ENCODE measurements at places on chromosomes 6 and 20.

GRCh38 chr6:81752921-81753710 lies 635 bp upstream of the TENT5A start:
- DNase-seq, result peak; percentile 96

DNA sequence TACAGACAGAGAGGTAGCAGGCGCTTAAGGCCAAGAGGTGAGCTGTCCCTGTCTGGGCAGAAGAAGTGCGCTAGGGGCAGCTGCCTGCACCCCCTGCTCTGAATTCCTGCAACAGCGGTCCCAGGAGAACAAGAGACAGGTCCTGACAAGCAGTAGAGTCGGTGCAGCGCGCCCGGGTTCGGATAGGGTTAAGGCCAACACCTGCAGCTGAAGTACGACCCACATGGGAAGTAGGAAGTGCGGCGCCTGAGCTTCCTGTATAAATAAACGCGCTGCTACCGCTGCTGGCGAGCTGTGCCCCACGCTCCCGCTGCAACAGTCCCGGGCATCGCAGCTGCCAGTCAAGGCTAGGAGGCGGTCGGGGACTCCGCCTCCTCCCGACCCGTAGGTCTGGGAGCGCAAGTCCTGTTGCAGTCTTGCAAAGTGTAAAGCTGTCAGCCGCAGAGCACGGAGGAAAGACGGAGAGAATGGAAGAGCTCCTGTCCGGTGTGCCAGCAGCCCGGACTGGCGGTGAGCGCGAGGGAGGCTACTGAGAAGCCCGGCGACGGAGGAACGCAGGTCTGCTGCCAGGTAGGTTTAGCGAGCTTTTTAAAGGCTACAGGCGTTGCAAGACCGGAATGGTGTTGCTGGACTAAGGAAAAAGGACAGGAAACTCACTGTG lies at the start of gene RNF144B:
RNF144B (plus strand) TSS at position 290 of the 661 bp plus-strand sequence. CDS start 12,185 bp downstream, outside the sequence.
- peak; percentile 72 for DNase-seq

GRCh38 chr20:23366384-23366783 lies 4.4 kb downstream of the GZF1 start:
- DNase-seq, result no peak

- DNase-seq, result no peak
These were observed 9.0 kb upstream of the HDAC2 start for GRCh38 chr6:113979937-113980336.

DNA sequence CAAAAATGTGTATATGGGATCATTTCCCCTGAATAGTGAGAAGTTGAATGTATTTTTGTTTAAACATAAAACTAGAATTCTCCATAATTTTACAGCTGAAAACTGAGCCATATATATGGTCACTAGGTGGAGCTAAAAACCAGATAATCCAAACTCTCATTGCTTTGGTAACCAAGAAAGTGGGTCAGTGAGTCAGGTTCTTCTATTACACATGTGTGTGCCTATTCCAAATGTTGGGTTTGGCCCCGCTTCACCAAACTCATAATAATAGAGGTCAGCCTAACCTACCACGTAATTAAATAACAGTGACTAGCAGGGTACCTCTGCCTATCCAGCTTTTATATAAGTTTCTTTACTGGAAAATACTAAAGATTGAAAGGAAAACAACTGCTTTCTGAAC lies 19.3 kb upstream of the RNGTT start:
- peak; percentile 76 for DNase-seq

DNA sequence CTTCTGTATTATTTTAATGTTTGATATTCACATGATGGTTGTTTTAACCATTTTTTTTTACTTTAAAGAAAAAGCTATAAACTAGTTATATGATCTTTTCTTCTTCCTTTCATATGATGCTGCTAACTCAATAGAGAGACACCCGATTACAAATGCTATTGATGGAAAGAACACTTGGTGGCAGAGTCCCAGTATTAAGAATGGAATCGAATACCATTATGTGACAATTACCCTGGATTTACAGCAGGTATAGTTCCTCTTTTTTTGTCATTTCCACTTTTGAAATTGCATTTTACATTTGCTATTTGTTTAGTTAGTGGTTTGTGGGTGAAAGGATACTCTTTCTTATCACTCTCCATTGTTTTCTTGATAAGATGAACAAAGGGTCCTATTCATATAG lies 176.7 kb downstream of the LAMA2 start:
- no peak for DNase-seq

GRCh38 chr20:49824206-49824605 lies 11.6 kb downstream of the SLC9A8 start:
- no peak for DNase-seq

DNA sequence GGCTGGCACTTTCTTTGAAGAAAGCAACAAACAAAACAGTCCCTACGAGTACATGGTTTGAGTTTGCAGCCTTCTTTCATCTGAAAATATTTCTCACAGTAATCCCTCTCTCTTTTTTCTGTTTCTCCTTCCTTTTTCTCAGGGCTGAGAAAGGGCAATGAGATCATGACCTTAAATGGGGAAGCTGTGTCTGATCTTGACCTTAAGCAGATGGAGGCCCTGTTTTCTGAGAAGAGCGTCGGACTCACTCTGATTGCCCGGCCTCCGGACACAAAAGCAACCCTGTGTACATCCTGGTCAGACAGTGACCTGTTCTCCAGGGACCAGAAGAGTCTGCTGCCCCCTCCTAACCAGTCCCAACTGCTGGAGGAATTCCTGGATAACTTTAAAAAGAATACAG lies 80.7 kb upstream of the CLDN20 start:
- DNase-seq, result no peak

- DNase-seq, result peak; percentile 32
These were observed 87.2 kb downstream of the PDE7B start for GRCh38 chr6:135938576-135939207.

DNA sequence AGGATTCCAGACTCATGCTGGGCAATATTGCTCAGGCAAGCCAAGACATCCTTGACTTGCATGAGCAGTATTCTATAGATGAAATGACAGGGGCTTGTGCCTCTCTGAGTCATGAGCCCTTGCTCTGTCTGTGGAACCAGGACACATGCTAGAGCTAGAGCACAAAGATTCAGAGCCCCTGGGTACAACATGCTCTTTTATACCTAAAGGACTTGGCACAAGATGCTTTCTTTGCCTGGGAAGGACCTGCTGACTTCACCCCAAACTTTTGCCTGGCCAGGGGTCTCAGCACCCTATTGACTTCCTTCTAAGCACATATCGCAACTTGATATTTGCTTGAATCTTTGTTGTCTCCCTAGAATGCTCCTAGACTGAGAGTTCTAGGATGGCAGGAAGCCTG lies 27.4 kb downstream of the TGM6 start:
- no peak for DNase-seq

GRCh38 chr20:1875762-1876161 lies 19.4 kb upstream of the SIRPA start:
- DNase-seq, result peak; percentile 53

DNA sequence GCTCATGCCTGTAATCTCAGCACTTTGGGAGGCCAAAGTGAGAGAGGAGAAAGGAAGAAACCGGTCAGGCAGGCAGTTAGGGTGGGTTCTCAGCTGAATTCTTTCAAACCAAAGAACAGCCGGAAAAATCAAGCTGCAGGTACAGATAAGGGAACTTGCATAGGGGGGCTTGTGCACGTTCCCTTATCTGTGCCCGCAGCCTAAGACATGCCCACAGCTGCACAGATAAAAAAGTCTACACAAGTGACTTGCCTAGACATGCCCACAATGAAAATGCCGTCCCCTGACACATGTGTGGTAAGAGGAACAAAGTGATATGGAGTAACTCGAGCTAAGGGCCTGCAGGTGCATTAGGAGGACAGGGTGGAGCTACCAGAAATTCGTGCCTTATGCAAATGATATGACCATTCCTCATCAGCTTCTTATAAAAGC lies 175.8 kb upstream of the SALL4 start:
- no peak for DNase-seq

DNA sequence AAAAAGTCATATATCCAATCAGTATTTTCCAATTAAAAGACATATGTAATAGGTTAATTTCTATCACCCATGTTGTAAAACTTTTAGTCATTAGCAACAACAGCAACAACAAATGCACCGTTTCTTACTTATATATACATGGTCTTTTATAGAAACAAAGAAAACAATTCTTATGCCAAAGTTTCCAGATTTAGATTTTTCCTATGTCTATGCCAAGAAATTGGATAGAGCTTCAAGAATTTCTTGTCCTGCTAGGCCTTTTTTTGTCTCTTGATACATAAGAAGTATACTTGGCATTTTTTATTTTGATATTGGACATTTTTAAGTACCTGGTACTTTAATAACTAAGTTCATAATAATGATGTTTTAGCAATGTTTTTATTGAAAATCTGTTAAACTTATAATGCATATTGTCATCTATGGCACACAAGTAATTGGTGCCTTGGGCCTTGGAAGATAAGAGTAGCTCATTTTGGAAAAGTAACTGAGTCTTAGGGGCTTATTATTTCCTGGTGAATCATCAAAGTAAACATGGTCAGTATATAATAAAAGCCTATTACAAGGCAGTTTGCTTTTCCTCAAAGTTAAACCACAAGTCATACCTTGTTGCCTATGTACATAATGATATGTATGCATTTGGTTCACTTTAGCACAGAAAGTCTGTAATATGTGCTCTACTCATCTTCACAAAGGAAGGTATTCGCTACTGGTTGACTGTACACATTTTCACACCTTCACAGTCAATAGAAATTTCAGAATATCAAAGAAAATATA lies 10.1 kb upstream of the FRK start:
- no peak for DNase-seq

DNA sequence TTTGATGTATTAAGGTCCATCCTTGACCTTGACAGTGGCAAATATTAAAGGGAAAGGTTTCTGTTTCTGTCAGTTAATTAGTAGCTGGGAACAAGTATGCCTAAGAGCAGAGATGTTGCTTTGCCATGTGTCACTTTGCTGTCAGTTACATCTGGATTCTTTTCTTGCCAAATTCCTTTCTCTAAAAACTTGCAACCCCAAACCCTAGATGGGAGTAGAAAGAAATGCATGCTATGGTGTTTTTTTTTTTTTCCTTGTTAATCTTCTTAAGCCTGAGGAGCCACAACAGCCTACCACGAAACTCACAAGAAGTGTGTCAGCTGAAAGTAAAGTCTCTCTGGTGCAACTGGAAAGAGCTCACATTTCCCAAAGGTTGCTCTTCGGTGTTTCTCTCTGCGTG lies 18.0 kb upstream of the CLDN20 start:
- no peak for DNase-seq

DNA sequence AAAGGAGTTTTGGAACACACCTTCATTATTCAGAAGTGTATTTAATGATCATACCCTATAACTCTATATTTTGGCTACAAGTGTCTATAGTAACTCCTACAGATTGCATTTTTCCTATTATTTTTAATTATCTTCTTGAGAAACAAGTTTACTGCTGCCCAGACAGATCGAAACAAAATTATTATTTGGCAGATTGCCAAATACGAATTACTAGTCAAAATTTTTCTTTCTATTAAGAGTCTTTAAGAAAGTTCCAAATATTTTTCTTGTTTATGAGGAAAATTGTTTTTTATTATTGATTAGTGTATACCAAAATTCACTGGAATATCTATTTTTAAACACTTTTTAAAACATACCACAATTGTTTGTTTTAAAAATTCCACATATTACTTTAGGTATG lies 821.9 kb upstream of the SLC35B3 start:
- no peak for DNase-seq

DNA sequence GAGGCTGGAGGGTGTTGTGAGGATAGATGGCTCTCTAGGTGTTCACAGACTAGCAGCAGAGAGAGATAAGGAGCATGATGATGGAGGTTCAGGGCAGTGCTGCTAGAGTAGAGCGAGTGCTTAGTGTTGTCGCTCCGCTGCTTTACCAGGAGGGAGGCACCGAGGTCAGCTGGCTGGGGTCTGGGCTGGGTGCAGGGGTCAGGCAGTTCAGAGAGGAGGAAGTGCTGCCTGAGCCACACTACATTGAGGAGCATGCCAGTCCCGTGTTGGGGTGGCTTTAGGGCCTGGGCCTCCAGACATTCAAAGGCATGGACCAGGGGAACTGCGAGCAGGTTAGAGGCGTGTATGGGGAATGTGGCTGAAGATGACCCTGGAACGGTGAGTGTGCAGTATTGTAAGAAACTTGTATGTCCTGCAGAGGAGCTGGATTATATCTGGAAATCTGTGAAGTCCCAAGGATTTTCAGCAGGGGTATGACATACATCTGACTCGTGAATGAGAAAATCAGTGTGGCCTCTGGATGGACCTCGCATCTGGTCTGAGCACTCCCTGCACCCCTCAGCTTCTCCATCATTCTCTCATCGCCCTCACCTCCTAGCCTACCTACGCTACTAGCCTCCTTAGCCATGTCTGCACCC lies 66.9 kb downstream of the IGF2R start:
- DNase-seq, result no peak

DNA sequence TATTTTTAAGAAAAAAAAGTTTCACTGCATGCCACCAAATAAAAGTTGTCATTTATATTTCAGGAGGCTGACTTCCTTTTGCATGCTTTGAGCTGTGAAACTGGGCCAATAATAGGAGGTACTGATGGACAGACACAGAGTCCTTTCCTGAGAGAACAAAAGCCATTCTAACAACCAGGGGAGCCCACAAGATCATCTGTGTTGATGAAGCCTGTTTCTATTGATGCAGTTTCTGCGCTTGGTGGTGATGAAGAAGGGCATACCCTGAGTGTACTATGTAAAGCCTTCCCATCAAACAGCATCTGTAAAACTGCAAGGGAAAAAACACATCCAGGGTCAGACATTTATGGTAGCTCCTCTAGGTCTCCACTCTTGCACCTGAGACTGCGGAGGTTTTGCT lies 34.8 kb downstream of the ABHD12 start:
- no peak for DNase-seq

- DNase-seq, result no peak
These were observed 34.0 kb upstream of the NXT1 start for GRCh38 chr20:23316626-23317025.

DNA sequence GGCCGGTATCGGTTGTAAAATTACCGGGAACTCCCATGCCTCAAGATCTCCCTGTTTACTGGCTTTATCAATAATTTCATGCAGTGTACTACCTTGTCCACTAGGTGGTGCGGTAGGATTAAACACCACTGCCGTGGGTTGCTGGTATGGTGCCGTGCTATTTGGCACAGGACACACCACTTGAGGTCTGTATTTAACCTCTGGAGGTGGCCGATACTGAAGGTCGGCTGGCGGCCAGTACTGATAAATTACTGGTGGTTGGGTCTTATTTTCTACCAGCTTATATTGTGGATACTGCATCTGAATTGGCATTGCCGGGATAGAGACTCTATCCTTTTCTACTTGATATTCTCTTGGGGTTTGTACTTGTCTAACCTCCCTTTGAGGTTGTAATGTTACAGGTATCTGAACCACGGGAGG lies 14.3 kb upstream of the PTCRA start:
- DNase-seq, result peak; percentile 87
